ENCODE measurements at places on chromosomes 13 and 19.

GRCh38 chr19:30878495-30878894 is 470.7 kb downstream of the TSHZ3 start:
- DNase-seq = peak; percentile 7

DNA sequence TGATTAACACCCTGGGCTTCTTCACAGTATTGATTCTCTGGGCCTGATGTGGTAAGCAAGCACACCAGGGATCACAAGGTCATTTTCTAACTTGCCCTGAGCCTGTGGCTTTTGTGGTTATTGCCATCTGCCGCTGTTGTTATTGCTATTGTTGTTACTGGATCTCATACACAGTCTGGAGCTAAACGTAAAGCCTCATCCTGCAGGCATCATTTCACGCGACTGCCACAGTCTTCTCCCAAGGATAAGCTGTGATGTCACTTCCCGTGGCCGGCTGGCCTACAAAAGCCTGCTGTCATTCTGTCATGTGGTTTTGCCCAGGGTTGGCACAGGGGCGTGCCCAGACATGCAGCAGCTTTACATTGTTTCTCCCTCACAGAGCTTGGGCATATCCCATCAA is 154.0 kb upstream of the GPR12 start:
- peak; percentile 23 for DNase-seq

GRCh38 chr13:83905641-83906040 is 23.4 kb upstream of the SLITRK1 start:
- DNase-seq = no peak

DNA sequence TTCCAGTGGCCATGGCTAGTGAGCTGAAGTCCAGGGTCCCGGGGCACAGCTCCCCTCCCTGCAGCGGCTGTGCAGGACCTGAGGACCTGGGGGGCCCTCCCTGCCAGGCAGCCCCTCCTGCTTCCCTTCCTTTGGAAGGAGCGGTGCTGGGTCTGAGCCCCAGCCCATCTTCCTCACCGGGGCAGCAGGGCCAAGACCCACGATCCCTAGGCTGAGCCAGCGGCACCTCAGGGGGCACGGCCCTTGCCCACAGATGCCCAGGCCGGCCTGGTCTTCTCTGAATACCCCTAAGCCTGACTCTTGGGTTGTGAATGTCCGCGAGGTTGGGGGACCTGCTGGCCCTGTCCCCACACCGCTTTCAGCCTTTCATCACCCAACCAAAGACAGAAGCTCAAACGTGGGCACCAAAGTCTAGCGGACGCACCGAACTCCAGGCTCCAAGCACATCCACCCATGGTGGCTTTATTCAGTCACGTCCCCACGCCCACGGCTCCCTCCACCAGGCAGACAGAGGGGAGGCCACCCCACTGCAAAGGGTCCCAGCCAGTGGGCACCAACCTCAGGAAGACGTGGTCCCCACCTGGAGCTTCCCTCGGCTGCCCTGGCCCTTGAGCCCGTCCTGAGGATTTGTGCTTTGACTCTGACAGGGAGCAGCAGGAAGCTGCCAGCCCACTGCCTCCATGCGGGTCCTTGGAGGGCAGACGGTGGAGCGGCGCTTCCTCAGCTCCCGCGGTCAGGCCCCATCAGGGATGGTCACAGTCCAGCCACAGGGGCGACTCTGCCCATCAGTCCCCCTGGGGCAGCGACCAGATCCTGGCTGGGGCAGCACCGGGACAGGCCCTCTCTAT is 8.3 kb upstream of the MEX3D start:
- no peak for DNase-seq

- peak; percentile 94 for DNase-seq
Measured at GRCh38 chr19:6739390-6739882, at the start of gene TRIP10. Gene TRIP10 (plus strand): TSS chr19:6739680. CDS start chr19:6739762, 82 bp downstream.

GRCh38 chr19:49840321-49840720 is 10.6 kb upstream of the PTOV1 start:
- DNase-seq = no peak

DNA sequence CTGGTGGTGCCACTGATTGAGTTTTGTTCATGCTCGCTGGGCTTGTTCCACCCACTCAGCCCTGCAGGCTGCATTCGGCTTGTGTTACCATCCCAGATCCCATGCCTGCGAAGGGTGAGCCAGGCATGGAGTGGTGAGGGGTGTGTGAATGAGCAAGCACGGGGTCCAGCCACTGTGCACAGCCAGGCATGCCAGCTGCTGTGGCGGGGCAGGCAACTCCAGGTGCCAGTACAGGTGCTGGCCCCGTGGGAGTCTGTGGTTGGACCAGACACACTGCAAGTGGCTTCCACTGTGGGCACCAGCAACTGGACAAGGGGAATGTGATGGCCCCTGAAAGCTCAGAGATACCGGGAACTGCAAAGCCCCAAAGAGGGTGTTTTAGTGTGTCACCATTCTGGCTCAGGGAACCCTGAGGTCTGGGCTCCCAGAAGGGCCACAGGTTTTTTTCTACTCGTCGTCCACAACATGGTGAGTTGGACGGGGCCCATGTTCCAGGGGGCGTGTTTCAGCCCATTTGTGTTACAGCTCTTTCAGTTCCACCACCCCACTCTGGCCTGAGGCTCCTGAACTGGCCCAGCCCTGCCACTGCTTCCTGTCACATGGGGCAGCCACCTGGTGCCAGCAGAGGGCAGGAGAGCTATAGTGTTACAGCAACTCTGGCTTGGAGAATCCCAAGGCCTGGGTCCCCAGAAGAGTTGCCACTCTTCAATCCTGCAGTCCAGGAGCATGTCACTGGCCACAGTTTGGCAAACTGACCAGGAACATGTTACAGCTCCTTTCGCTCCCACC is 217.0 kb upstream of the OBI1 start:
- peak; percentile 89 for DNase-seq

DNA sequence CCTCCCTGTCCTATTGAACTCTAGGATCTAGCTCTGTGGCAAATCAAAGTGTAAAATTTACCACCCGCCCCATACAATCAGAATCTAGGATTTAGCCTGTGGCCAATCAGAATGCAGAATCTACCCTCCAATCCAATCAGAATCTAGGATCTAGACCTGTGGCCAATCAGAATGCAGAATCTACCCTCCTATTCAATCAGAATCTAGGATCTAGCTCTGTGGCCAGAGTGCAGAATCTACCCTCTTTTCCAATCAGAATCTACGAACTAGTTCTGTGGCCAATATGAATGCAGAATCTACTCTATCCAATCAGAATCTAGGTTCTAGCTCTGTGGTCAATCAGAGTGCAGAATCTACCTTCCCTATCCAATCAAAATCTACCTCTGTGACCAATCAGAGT is 25.8 kb downstream of the PRKD2 start:
- DNase-seq = no peak

- DNase-seq = no peak
Measured at GRCh38 chr13:40769970-40770369, 1.0 kb downstream of the MRPS31 start.

- peak; percentile 78 for DNase-seq
Measured at GRCh38 chr13:24747248-24748060, 16.5 kb upstream of the RNF17 start.

GRCh38 chr19:17406046-17406886 is 836 bp upstream of the BST2 start:
- DNase-seq = no peak

DNA sequence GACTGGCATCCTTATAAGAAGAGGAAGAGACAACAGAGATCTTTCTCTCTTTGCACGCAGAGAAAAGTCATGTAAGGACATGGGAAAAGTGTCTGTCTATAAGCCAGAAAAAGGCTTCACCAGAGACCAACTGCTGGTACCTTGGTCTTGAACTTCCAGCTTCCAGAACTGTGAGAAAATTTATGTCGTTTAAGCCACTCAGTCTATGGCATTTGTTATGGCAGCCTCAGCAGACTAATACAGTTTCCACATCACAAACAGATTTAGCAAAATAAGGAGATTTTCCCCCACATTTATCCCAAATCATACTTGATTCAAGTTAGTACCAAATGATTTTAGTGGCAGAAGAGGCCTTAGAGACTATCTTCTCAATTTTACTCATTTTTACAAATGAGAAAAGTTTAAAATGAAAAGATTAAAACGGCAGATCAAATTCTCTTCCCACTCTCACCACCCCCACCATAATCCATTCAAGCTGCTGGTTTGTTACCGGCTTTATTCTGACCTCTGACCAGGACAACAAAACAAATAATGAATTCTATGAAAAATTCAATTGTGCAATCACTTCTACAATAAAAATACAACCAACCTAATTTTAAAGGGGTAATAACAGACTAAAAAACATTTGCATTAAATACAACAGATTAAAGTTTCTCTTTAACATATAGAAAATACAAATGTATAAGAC is 316.3 kb downstream of the TBC1D4 start:
- DNase-seq = no peak

DNA sequence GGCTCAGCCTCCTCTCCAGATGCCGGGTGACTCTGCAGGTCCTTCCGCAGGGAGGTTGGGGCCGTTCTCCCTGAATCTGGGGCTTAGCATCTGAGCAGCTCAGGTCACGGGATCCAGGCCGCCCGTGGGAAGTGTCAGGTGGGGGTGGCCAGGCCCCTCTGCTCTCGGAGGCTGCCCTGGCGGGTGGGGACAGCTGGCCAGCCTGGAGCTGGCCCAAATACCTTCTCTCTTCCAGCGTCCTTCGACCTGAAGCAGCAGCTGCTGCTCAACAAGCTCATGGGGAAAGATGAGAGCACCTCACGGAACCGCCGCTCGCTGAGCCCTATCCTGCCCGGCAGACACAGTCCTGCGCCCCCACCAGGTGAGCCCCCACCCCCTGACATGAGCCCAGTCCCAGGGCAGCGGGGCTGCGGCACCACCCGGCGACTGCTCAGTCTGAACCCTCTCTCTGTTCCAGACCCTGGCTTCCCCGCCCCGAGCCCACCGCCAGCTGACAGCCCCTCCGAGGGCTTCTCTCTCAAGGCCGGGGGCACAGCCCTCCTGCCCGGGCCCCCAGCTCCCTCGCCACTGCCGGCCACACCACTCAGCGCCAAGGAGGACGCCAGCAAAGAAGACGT is 19.1 kb downstream of the PEX11G start:
- no peak for DNase-seq

DNA sequence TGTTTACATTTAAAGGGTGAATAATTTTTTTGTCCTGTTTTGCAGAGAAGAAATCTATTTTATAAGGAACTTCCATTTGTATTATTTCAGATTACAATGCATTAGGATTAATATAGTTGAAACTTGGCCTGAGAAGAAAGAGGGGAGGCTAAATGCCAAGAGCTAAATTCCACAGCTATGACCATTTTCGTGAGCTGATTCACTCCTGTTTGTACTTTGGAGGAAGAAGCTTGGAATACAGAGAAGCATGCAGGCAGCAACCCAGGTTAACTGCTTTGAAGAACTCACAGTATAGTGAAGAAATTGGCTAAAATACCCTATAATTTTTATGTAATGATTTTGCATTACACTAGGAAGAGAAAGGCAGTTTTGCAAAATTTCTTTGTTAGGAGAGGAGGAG is 309.4 kb upstream of the KLF12 start:
- DNase-seq = no peak

- no peak for DNase-seq
Measured at GRCh38 chr13:45670189-45670885, 31.8 kb upstream of the CBY2 start.

DNA sequence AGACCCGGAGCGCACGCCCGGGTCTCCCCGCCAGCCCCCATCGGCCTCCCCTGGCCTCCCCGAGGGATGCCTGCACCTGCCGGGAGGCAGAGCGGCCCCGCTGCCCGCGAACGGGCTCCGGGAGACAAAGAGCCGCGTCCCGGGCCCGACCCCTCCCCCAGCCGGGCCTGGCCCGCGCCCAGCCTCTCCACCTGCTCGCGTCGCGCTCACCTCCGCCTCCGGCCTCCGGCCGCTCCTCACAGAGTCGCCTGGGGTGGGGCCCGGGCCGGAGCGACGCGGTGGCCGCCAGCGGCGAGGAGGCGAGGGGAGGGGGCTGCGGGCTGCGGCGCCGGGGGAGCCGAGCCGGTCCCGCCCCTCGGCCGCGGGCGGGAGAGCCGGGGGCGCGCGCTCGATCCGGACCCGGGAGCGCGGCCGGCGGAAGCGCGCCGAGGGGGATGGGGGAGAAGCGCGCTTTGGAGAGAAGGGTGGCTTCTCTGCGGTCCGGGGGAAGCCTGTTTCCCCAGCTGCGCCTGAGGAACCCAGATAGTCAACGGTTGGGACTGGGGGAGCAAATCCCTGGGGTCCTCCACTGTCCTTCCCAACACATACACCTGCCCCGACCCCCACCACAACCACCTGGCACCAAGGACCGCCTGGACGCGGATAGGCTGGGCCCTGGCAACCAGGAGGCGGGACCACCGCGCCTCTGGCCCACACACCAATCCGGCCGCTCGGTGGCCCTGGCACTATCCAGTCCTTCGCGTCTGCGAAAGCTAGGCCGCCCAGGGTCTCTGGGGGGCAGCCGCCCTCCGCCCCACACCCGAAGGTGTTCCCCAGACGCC is at the start of gene PRR36:
Gene PRR36 (minus strand): TSS at position 315 of the 821 bp plus-strand sequence. CDS start 701 bp downstream, outside the sequence.
- DNase-seq = peak; percentile 95

- no peak for DNase-seq
Measured at GRCh38 chr19:41166944-41167804, 25.8 kb upstream of the CYP2S1 start.

GRCh38 chr13:112105892-112106291 is 38.9 kb downstream of the SOX1 start:
- peak; percentile 80 for DNase-seq

- peak; percentile 63 for DNase-seq
Measured at GRCh38 chr19:50686310-50687032, 33.1 kb downstream of the SHANK1 start.

- no peak for DNase-seq
Measured at GRCh38 chr13:102260256-102260655, 141.6 kb downstream of the FGF14 start.

- DNase-seq = no peak
Measured at GRCh38 chr19:28710278-28710677, 502.7 kb downstream of the UQCRFS1 start.

- DNase-seq = no peak
Measured at GRCh38 chr19:30106417-30107095, 164.5 kb downstream of the URI1 start.

DNA sequence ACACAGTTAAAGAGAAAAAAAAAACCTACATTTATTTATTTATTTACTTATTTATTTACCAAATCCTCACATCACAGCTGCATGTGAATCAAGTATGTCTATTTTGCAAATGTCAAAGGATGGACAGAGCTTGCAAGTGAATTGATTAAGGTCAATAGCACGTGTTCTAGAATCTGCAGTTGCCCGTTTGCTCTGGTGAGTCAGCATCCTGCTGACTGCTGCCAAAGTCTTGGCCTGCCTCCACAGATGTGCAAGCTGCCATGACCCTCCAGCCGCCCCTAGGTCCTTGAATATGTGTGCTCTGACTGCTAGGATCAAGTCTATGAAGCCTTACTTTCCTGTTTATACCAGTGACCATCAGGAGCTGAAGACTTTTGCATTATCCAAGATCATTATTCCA is 320.6 kb downstream of the GPC5 start:
- no peak for DNase-seq

DNA sequence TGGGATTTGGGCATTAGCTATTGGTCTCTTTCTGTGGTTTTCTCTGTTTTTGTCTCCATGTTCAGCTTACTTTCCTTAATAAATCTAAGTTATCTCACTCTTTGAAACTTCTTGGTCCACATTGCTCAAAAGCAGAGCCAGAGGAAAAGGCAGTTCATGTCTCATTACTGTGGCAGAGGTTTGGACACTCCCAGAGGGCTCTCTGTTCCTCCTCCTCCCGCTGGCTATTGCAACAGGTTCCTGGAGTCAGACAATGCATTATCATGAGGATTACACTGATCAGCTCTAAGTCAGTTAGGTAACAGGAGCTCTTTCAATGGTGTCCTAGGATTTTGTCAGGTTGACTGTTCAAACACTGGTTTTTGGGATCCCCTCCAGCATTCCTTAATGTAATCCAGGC is 298.8 kb downstream of the NDFIP2 start:
- peak; percentile 61 for DNase-seq
